ENCODE measurements at places on chromosomes 1 and 21. TPM values are rescaled to one million over a fixed set of nuclear protein-coding genes. Genes with fewer than 3 reads are reported as not detected.

DNA sequence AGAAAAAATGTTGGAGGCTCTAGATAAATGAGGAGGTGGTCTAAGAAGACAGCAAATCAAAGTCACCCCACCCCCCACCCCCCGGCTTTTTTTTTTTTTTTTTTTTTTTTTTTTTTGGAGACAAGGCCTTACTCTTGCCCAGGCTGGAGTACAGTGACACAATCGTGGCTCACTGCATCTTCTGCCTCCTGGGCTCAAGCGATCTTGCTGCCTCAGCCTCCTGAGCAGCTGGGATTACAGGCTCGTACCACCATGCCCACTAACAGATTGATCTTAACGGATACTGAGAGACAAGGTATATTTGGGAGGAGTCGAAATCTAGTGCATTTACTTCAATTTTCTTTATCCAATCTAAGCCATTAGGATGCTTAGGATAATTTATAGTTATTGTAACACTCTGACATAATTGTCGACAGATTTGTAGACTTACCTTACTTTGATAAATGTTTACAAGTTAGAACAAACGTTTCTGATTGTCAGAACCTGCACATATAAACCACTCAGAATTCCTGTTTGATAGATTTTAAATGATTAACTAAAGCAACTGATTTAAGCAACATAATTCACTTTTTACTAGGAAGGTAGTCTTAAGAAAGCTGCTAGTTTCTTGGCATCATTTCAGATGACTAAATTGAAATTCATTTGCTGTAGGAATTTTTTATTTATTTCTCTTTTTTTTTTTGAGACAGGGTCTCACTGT, 33.7 kb upstream of the NBL1 start:
- DNase-seq, result no peak

DNA sequence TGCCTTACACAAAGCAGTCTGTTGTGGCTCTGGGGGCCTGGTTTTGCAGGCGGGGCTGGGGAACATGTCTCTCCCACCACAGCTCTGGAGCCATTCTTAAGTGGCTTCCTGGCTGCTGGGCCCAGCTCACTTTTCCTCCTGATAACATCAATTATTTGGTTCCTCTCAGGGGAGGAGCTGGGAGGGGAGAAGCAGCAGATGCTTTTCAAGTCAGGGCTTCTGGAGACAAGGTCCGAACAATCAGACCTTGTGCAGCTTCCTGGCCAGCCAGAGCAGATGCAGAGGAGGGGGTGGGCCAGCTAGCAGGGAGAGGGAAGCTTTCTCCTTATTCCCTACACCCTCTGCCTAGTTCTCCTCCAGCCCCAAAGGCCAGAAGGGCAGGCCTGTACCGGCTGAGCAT, 3.7 kb upstream of the PAQR6 start:
- DNase-seq, result no peak

DNA sequence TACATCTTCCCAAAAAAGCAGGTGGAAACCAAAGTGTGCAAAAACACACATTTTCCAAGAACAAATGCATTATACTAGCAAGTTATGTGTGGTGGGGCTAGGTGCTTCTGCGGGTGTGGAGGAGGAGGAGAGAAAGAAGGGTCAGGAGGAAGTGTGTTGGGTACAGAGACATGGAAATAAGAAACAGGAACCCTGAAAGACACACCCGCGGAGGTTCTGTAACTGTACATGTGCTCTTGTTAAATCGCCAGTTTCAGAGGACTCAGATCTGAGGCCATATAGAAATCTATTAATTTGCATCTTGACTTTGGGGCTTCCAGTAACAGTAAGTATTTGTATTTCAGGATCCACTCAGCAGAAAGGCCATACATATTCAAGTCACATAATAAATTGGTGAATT, 30.9 kb downstream of the ERG start:
- DNase-seq, result no peak

GRCh38 chr1:58331156-58331555, 215.4 kb downstream of the OMA1 start:
- DNase-seq, result no peak

- no peak for DNase-seq
Observed at GRCh38 chr1:101603726-101604125, 366.9 kb downstream of the S1PR1 start.

DNA sequence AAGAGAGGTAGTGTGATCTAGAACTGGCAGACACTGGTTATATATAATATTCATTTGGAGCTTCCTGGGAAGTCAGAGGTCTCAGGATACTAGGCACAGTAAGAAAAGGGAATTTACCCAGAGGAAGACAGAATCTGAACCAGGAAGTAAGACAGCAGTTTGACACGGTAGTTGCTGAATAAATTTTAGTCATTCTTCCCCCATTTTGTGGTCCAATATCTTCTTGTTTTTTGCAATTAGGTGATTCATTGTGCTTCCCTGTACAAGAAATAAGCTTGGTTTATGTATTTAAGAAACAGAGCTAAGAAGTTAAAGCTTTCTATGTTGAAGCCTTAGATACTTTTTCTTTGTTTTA, 1.3 kb downstream of the TMEM167B start:
- no peak for DNase-seq

- no peak for DNase-seq
Observed at GRCh38 chr1:210700511-210700910, 371.8 kb downstream of the HHAT start.

DMBX1 gene
- total RNA-seq, result not detected

SELE gene
- not detected for total RNA-seq

DYNLT4 gene
- not detected for total RNA-seq

KIF21B gene
- total RNA-seq, result 0.22 TPM

MAST2 gene
- 11.1 TPM for total RNA-seq

FMO4 gene
- total RNA-seq, result 0.89 TPM

CC2D1B gene
- 16.1 TPM for total RNA-seq

OR2T35 gene
- not detected for total RNA-seq

TMPRSS2 gene
- not detected for total RNA-seq

COG2 gene
- total RNA-seq, result 52.6 TPM
